Dermis blood vessel endothelial cell (primary cell): ENCODE measurements at places on chromosomes 4 and X.
A peak's percentile ranks its signal among the peaks of the same experiment; 100 is the strongest.

GRCh38 chr4:53629296-53629695 lies 38.0 kb upstream of the LNX1 start:
- DNase-seq: no peak

GRCh38 chr4:30395902-30396301 lies 324.3 kb upstream of the PCDH7 start:
- DNase-seq: no peak

DNA sequence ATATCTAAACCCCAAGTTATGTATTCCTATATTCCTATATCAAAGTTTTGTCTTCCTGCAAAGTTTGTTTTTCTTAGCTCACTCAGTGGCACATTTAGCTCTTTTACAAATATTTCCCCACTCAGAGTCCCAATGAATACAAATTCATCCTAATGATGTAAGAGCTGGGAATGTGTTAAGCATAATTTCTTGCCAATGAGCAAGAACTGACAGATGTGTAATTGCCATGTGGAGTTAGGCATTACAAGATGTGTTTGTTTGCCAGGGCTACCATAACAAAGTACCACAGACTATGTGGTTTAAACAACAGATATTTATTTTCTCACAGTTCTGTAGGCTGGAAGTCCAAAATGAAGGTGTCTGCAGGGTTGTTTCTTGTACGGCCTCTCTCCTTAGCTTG lies 302.1 kb downstream of the KCTD8 start:
- peak; percentile 39 for DNase-seq

GRCh38 chrX:30900227-30900626 lies 11.2 kb upstream of the TAB3 start:
- DNase-seq: no peak

- DNase-seq: peak; percentile 88
These were observed 404.6 kb downstream of the PRDM5 start for GRCh38 chr4:120517966-120518365.

- DNase-seq: no peak
These were observed 42.7 kb downstream of the METAP1 start for GRCh38 chr4:99038213-99038612.

DNA sequence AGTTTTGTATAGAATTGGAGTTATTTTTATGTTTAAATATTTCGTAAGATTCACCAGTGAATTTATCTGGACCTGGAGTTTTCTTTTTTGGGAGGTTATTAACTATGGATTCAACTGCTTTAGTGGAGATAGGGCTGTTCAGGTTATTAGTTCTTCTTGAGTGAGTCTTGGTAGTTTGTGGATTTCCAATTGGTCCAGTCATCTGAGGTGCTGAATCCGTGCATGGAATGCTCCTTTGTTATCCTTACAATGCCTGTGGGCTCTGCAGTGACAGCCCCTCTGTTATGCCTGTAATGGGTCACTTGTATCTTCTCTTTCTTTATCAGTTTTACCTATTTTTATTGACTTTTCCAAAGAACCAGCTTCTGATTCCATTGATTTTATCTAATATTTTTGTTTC lies 15.4 kb upstream of the NKX1-1 start:
- no peak for DNase-seq

DNA sequence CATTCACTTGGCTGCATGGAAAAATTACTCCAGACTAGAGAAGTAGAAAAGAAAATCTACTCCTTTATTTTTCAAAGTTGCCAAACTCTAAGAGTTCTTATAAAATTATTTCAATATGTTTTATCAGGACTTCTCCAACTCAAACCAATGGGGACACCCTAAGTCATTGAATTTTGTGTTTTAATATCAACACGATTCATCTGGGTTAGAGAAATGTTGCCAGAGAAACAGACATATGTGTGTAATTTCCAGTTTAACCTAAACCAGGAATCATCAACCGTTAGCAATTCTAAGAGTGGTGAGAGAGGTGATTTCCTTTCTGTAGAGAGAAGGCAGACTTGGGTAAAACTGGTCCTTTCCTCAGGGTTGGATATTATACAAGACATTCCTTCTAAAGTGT lies 291.8 kb downstream of the LDB2 start:
- DNase-seq: no peak

DNA sequence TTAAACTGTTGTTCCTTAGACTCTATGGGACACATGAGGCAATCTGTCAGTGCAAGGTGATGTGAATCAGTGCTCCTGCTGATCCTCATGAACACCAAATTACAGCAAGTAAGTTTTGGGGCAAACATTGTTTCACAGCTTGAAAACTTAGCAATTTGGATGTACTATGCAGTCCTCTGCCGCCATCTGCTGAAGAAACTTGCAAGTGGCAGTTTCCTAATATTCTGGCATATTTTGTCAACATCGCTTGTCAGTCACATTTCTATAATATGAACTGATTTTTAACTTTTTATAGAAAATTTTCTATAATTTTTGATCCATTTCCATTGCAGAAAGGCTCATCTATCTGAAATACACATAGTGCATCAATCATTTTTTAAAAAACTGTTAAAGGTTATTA lies 56.3 kb downstream of the ZAR1 start:
- DNase-seq: peak; percentile 66

DNA sequence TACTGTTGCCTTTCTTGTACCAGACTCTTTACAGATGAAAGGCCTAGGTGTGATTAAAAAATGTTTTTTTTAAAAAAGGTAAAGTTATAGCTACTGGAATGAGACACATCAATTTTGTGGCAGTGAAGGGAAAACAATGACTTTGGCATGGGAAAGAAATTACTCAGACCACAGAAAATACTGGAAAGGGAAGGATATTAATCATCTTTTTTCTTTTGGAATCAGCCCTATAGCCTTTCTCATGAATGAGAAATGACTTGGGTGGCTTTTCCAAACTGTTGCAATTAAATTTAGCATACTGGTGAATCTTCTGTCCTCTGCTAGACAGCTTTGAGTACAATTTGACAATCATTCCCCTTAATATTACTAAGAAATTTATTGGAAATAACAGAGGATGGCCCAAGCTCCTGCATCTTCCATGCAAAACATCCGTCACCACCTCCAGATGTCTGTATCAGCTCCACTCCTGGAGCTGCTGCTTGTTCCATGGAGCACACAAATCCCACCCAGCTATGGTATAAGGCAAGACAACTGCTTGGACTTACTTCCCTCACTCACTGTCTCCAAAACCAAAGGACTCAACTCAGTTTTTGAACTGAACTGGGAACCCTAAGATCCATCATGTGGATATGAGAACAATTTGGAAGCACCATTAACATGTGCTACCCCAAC lies 97.6 kb upstream of the ARSJ start:
- peak; percentile 74 for DNase-seq

- DNase-seq: peak; percentile 71
These were observed 104.9 kb downstream of the FAM53A start for GRCh38 chr4:1579001-1579900.

DNA sequence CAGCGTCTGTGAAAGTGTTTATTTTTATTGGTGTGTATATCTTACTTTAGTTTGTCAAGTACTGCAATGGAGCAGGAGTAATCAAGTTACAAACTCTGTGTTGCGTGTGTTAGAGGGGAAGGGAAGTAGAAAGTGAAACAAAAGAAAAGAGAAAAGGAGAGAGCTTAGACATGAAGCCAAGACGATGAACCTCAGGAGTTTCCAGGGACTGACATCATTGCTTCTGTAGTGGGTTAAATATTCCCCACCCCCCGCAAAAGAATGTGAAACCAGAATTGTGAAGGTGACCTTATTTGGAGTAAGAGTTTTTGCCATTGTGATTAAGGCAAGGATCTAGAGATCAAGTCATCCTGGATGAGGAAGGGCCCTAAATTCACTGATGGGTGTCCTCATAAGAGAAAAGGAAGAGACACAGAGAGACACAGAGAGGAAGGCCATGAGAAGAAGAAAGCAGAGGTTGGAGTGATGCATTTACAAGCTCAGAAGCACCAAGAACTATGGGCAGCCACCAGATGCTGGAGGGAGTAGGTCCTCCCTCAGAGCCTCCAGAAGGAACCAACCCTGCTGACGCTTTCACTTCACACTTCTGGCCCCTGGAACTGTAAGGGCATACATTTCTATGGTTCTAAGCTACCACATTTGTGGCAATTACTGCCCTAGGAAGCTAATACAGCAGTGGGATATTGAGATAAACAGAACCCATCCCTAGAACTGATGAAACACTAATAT lies 173.6 kb upstream of the SFRP2 start:
- no peak for DNase-seq

DNA sequence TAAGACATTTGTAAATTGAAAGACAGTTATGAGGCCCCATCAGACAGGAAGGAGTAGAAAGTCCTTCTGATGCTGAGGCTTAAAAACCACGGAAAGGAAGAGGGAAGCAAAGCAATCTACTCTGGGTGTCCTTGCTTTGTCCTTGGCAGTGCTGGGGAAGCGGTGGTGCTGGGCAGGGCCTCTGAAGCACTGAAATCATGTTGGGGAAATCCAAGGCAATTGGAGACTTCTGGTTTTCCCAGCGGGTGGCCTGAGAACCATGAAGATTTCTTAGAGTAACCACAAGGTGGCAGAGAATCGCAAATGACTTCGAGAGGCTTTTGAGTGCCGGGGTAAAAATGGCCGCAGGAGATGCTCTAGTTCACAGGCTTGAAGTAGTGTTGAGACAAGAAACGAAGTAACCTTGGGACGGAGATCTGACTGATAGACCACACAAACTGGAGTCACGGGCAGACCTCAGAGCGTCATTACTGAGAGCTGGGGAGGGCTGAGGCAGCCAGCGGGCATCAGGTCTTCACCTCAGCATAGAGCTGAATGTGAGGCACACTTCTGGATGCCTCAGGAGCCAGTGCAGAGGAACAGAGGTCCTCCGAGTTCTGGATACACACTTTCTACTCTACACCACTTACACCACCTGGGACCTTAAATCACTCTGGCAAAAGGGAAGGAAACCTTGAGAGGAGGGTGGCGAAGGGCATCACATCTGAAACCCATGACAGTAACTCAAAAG lies 130.7 kb upstream of the GPRIN3 start:
- DNase-seq: peak; percentile 53

DNA sequence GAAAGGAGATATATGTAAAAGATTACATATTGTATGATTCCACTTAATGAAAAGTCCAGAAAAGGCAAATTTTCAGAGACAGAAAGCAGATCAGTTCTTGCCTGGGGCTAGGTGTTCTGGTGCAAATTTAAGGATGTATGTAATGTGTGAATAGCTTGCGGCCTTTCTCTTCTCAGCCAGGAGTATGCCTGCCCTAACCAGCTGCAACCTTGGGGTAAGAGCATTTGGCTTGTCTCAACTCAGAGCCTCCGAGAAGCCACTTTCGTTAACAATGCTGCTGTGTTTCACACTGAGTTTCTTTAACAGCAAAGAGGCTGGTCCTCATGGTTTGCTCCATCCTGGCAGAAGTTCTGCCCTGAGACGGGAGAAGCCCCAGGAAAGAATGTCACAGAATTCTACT lies 102.7 kb downstream of the SPCS3 start:
- no peak for DNase-seq

GRCh38 chrX:26783512-26784225 lies 567.7 kb downstream of the MAGEB5 start:
- DNase-seq: peak; percentile 88

DNA sequence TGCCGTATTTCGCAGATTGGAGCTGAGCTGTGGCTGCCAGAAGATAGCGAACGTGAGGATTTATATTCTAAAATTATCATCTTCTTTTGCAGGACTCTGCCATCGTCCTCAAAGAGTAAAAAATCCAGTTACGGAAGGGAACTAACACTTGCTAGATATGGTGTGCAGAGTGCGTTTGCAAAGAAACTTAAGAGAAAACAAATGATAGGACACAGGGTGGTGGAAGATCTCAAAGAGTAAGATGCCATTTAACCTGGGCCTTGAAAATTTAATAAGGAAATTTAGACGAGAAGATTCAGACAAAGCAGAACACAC lies 566 bp downstream of the LARP7 start:
- no peak for DNase-seq

- no peak for DNase-seq
These were observed 68.9 kb downstream of the INPP4B start for GRCh38 chr4:142777045-142777743.

- DNase-seq: no peak
These were observed 107.0 kb downstream of the AGTR2 start for GRCh38 chrX:116277351-116278225.

- DNase-seq: no peak
These were observed 135.2 kb upstream of the FAM9C start for GRCh38 chrX:13179586-13179985.

DNA sequence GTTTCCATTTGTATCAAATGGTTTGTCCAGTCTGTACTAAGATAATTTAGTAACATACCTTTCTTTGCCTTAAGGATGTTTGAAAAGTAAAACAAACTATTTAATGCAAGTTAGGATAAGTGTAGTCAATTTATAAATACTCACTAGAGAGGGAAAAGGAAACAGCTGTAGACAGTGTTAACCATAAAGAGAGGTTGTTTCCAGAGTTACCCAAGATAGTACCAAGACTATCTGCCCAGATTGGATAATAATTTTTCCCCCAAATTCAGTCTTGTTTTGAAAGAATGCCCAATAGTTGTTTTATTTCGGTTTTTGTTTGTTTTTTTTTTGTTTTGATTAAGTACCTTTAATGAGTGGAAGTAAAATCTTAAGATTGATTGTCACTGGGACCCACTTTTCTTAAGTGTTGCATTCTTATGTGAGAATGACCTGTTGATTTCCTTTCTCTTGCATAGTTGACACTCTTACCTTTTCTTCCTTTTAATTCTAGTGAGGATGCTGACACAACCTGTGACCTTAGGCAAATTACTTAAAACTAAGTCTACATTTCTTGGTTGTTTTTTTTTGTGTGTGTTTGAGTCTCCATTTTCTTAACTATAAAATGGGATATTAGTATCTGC lies 12.8 kb downstream of the AFF1 start:
- peak; percentile 43 for DNase-seq

DNA sequence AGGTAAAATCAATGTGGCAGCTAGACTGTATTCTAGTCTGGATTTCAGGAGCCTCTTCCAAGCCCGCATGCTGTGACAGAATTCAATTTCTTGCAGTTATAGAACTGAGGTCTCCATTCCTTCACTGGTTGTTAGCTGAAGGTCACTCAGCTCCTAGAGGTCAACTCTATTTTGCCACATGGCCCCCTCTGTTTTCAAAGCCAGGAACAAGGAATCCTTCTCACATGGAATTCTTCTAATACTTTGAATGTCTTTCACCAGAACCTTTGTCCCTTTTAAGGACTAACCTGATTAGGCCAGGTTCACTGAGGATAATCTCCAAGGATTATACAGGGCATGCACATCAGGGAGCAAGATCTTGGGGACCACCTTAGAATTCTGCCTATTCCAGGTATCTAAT lies 23.4 kb upstream of the MMRN1 start:
- no peak for DNase-seq

- DNase-seq: no peak
These were observed 8.0 kb downstream of the ANKRD17 start for GRCh38 chr4:73250642-73251041.

DNA sequence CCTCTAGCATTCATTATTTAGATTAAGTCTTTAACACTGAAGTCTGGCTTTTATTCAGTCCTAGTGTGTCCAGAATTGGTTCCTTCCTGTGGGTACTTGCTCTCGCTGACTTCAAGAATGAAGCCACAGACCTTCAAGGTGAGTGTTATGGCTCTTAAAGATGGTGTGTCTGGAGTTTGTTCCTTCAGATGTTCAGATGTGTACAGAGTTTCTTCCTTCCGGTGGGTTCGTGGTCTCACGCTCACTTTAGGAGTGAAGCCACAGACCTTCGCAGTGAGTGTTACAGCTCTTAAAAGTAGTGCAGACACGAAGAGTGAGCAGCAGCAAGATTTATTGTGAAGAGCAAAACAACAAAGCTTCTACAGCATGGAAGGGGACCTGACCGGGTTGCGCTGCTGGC lies 860.6 kb downstream of the STIM2 start:
- DNase-seq: no peak
